ENCODE measurements at places on chromosomes 7 and 10. TPM values are rescaled to one million over a fixed set of nuclear protein-coding genes. Genes with fewer than 3 reads are reported as not detected.

- no peak for DNase-seq
Observed at GRCh38 chr10:49781247-49781646, 19.1 kb upstream of the OGDHL start.

DNA sequence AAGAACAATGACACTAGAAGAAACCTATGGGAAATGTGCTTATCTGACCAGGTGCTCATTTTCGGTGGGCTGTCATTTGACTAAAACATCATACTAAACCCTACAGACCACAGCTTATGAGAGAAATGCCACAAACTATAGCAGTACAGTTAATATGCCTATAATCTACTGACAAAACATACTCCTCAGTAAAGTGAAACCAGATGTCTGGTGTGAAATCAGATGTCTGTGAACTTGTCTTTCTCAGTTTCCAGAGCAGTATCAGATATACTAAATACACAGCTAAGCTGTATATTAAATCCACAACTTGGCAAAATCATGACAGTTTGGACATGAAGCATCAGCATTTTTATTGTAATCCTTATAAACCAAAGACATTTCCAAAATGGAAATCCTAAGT lies 3.3 kb downstream of the IMMP2L start:
- DNase-seq: no peak

GRCh38 chr7:1361756-1362125 lies 97.5 kb downstream of the MICALL2 start:
- peak; percentile 73 for DNase-seq

- peak; percentile 52 for DNase-seq
Observed at GRCh38 chr10:42975558-42976340, 101.1 kb upstream of the RET start.

DNA sequence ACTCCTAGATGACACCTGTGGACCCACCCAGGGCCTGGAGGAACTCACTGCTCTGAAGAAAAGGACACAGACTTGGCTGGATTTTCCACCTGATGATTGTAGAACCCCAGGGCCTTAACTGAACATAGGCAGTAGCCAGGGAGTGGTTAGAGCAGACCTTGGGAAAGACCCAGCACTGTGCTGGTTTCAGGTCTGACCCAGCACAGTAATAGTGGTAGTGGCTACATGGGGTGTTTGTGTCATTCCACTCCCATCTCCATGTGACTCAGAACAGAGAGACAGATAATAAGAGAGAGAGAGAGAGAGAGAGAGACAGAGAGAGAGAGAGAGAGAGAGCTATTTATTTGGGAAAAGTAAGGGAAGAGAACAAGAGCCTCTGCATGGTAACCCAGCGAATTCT lies 239.1 kb upstream of the MEOX2 start:
- DNase-seq: no peak

Gene STEAP2
- 8.8 TPM for total RNA-seq
